Motor neuron (in vitro differentiated cells): ENCODE measurements at places on chromosomes 5 and 9. TPM values are rescaled to one million over a fixed set of nuclear protein-coding genes. Genes with fewer than 3 reads are reported as not detected.
A peak's percentile ranks its signal among the peaks of the same experiment; 100 is the strongest.

Gene REEP2
- total RNA-seq: 58.7 TPM in 2 replicates

DNA sequence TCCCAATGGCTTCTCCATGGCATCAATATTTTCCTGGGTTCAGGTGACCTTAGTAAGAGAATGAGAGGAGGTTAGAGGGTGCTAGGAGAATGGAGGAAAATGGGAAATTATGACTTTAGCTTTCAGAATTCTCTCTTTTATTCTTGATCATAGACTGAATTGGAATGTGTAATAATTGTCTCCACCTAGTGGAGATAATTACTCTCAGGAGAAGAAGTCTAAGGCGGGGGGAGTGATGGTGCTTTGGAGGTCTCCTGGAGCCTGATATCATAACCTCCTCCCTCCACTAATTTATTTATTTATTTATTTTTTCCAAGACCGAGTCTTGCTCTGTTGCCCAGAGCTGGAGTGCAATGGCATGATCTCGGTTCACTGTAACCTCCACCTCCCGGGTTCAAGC lies 221.3 kb downstream of the GRIA1 start:
- no peak for ATAC-seq

GRCh38 chr9:110241858-110242321 lies 14.4 kb downstream of the TXN start:
- peak; percentile 13 for ATAC-seq

GRCh38 chr9:92711146-92711545 lies 41.2 kb upstream of the IPPK start:
- ATAC-seq: no peak

DNA sequence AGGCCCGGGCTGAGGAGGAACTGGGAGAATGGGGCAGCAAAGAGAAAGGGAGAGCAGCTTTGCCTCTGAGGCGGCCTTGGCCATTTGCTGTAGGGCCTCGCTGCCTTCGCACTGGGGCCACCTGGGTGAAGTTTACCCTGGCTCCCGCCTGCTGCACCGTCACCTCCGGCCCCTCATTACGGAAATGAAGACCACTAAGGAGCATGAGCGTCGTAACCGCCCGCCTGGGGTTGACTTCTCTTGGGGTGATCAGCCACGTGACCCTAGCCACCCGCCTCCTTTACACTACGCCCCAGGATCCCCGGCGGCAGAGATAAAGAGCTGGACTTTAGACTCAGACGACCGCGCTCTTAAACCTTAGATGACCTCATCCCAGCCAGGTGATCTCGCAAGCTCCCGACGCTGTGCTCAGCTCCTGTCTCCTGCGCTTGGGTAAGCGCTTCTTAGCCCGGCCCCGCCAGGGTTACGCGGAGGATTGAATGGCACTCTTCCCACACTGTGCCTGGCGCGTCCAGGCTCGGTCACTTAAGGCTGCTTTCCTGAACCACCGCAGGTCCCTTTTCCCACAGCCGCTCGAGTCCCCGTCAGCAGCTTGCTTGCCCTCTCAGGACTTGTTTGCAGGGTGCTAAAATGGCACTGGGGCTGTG lies 107.9 kb upstream of the LARP1 start:
- no peak for ATAC-seq

DNA sequence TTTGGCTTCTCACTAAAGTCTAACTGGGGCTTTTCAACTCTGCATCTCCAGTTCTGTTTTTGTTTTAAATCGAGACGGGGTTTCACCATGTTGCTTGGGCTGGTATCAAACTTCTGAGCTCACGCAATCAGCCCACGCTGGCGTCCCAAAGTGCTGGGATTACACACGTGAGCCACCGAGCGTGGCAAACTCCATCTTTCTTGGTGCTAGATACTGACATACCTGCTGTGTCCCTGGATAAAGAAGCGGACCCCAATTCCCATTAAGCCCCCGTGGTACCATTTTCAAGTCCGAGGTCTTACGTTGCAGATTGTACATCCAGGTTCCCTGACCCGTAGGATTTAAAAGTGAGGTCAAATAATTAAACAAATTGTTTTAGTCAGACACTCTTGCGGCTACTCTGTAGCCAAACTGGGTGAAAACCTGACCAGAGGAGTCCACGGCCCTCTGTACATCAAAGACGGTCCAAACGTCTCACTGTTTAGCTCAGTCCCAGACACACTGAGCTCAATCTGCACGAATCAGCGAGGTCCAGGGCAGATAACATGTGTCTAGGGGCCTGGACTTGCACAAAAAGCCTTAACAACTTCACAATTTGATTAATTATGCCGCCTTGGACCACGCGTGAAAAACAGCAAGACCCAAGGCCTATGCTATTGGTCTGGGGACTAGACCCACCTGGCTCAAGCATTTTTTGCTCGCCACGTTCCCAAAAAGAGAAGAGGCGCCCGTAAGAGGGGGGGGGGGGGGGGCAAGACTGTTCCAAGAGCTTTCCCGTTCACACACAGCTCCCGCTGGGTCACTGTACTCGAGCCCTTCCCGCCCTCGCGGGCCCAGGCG lies 727 bp upstream of the DNAJA1 start:
- ATAC-seq: peak; percentile 7

DNA sequence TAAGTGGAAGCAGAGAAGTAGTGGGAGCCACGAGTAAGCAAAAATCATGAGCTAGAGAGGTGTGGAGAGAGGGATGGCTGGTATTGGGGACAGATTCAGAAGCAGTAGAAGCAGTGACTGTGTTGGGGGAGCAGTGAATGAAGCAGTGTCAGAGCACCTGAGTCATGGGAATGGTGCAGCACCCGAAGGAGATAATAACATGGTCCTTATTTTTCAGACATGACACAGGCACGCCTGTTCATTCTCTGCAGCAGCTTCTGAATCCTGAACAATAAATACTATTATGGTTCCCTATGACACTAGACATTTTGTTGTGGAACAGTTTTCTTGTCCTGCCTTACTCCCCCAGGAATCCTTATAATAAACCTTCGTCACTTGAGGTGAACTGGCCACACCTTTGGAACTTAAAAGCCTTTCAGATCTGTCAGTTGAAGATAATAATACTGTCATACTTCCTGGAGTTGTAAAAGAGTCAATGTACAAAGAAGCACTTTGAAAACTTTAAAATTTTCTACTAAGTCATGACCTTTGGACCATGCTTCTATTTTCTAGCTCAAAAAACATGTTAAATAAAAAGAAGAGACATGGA lies 7.0 kb upstream of the RASA1 start:
- ATAC-seq: no peak
